ENCODE measurements at places on chromosomes 2 and 18. TPM values are rescaled to one million over a fixed set of nuclear protein-coding genes. Genes with fewer than 3 reads are reported as not detected.
A peak's percentile ranks its signal among the peaks of the same experiment; 100 is the strongest.

The ACMSD gene
- 3.6 TPM for polyA plus RNA-seq

DNA sequence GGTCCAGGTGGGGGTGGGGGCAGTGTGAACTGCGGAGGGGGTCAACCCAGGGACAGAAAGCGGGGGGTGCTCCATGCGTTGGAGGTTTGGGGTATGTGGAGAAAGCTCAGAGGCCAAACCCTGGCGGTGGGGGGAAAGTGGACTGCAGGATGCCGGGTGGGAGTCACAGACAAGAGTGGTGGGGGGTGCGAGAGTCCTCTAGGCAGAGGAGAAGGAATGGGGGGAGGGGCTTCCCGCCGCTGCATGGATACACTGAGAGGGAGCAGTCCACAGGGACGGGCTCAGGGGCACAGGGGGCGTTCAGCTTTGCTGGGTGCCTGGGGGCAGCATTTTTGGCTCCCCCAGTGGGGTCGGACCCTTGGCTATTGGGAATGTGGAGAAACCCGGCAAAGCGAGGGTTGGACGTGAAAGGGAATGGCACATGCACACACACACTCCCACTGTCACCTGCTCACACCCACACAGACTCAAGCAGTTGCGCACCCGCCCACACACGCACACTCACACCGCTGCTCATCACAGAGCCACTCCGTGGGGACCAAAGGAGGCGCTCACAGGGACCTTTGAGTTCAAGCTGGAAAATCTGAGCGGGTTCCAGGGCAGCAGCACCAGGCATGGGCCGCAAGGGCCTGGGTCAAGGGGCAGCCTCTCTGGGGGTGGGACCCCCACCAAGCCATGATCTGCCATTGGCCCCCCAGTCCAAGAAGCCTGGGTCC lies 7.7 kb downstream of the GBX2 start:
- DNase-seq = no peak
- H3K36me3 ChIP-seq = no peaks in the 10 kb centered on the region
- peaks cover 13% of the 10 kb centered on the region for H3K4me1 ChIP-seq

The HOXD8 gene
- polyA plus RNA-seq = not detected

- no peak overlapping the region for H3K27ac ChIP-seq
- H3K4me3 ChIP-seq = no peak overlapping the region
- H3K36me3 ChIP-seq = no peaks in the 10 kb centered on the region
- no peak for DNase-seq
Observed at GRCh38 chr2:4427083-4427482, 723.7 kb downstream of the DCDC2C start.

GRCh38 chr2:71452565-71452964 lies 796 bp upstream of the DYSF start:
- H3K4me1 ChIP-seq = peaks cover 5% of the 10 kb centered on the region
- H3K4me3 ChIP-seq = no peak overlapping the region
- peaks cover 37% of the 10 kb centered on the region for H3K27me3 ChIP-seq

The SLC9A2 gene
- polyA plus RNA-seq = 1.1 TPM

The CD207 gene
- 0.29 TPM for polyA plus RNA-seq

DNA sequence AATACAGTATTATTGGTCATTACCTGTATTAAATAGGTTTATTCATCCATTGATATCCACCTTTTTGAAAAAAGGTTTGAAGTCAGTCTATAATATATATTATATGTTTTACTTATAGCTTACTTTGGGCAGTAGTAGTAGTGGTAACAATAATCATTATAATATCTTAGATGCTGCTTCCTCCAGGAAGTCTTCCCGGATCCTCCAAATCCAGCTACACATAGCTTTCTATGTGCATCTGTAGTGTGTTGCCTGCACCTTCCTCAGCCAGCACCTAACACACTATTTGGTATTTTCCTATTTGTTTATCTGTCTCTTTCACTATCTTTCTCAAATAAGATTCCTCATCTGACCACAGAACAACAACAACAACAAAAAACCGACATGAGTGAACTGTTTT lies 81.0 kb downstream of the PRKCE start:
- peaks cover 5% of the 10 kb centered on the region for H3K27me3 ChIP-seq
- no peak overlapping the region for H3K27ac ChIP-seq
- no peaks in the 10 kb centered on the region for H3K4me1 ChIP-seq

DNA sequence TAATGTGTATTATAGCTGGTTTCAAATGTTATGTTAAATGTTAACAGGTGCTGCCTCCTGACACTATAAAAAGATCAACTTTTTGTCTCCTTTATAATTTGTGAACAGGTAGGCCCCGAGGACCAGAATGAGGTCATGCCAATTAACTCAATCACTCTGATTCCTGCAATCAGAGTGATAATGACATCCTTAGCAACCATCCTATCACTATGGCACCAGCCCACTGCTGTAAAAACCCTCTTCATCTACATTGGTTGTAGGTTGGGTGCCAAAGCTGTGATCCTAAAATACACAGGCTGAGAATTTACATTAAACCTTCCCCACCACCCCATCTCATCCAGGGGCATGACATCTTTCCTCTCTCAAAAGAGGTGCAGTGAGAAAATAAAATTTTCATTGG lies 103.5 kb downstream of the CPO start:
- no peak for DNase-seq
- no peaks in the 10 kb centered on the region for H3K4me1 ChIP-seq
- no peak overlapping the region for H3K27ac ChIP-seq
- H3K4me3 ChIP-seq = no peak overlapping the region

- H3K27ac ChIP-seq = no peak overlapping the region
- no peaks in the 10 kb centered on the region for H3K36me3 ChIP-seq
- H3K4me3 ChIP-seq = no peak overlapping the region
- H3K4me1 ChIP-seq = no peaks in the 10 kb centered on the region
Observed at GRCh38 chr2:189880429-189880828, 96.2 kb downstream of the PMS1 start.

The SLC14A1 gene
- polyA plus RNA-seq = 0.81 TPM

GRCh38 chr18:48621815-48622555 lies 83.2 kb downstream of the CTIF start:
- no peak overlapping the region for H3K4me3 ChIP-seq
- H3K27me3 ChIP-seq = no peaks in the 10 kb centered on the region
- DNase-seq = no peak

- H3K4me1 ChIP-seq = no peaks in the 10 kb centered on the region
- no peak for DNase-seq
- H3K36me3 ChIP-seq = no peaks in the 10 kb centered on the region
- no peak overlapping the region for H3K4me3 ChIP-seq
- no peak overlapping the region for H3K27ac ChIP-seq
Observed at GRCh38 chr2:106117882-106118684, 76.0 kb downstream of the UXS1 start.

DNA sequence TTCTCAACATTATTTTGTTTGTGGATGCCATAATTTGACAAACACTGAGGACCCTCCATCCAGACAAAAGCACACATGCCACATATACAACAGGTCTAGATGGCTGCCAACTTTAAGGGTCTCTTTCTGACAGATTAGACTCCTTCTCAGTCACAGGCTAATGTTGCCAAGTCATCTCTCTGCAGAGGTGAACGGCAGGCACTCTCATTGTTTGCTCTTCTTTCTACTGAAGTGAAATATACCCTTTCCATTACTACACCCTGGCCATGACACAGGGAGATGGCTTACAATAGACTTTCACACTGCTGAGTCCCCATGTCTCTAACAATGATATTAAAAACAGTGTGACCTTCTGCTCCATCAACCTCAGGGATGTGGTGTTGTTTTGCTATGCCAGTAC lies 47.5 kb upstream of the ZNF397 start:
- H3K27ac ChIP-seq = no peak overlapping the region
- no peaks in the 10 kb centered on the region for H3K36me3 ChIP-seq
- no peak for DNase-seq
- H3K4me1 ChIP-seq = peaks cover 8% of the 10 kb centered on the region
- H3K27me3 ChIP-seq = no peaks in the 10 kb centered on the region

GRCh38 chr2:114252713-114253112 lies 189.7 kb upstream of the DPP10 start:
- H3K4me1 ChIP-seq = no peaks in the 10 kb centered on the region
- no peak for DNase-seq
- no peaks in the 10 kb centered on the region for H3K36me3 ChIP-seq
- H3K27me3 ChIP-seq = no peaks in the 10 kb centered on the region
- H3K27ac ChIP-seq = no peak overlapping the region
- no peak overlapping the region for H3K4me3 ChIP-seq

DNA sequence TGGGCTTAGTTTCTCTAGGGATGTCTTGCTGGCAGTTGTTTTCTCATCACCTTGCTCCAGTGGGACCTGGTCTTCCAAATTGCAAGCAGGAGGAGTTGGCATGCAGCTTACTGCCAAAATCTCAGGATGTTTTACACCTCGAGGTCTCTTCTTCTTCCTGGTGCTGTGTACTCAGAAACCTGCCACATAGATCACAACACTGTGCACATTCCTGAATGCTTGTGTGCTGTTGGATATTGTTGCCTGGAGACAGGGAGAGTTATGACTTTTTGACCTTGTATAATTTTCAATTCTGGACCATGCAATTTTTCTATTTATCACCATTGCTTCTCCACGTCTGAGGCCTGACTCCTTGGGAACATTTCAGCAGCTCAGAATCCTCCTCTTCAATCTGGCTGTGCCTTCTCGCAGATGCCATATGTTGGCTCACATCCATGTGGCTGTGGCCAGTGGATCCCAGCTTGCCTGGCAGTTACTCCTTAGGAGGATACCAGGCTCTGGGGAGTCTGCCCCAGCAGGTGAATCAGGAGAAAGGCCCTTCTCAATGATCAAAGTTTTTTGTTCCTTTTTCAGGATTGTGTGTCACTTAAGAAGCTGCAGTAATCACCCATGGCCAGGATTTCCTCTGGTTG lies 489.3 kb downstream of the TSN start:
- DNase-seq = no peak
- H3K4me1 ChIP-seq = no peaks in the 10 kb centered on the region
- H3K27me3 ChIP-seq = no peaks in the 10 kb centered on the region

- no peaks in the 10 kb centered on the region for H3K36me3 ChIP-seq
- H3K27ac ChIP-seq = no peak overlapping the region
- H3K4me1 ChIP-seq = no peaks in the 10 kb centered on the region
Observed at GRCh38 chr2:120596191-120596811, 139.4 kb upstream of the GLI2 start.

The GKN2 gene
- polyA plus RNA-seq = not detected

- no peaks in the 10 kb centered on the region for H3K36me3 ChIP-seq
- H3K4me1 ChIP-seq = no peaks in the 10 kb centered on the region
- DNase-seq = no peak
- H3K27ac ChIP-seq = no peak overlapping the region
- no peak overlapping the region for H3K4me3 ChIP-seq
Observed at GRCh38 chr2:39313575-39313974, 69.8 kb upstream of the CDKL4 start.

DNA sequence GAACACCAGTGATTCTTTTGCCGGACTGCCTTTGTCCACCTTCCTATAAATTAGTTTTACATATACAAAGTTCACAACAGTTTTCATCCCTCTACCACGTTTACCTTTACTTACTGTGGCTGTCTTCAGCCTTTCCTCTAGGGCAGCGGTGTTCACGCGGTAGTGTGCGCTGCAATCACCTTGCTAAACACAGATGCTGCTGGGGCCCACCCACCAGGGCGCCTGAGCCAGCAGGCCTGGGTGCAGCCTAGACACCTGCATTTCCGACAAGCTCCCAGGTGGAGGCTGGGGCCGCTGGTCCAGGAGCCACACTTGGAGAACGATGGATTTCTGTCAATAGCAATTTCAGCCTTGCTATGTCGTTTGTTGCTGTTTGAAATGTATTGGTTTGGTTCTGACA lies 83.1 kb downstream of the NDUFA10 start:
- no peaks in the 10 kb centered on the region for H3K27me3 ChIP-seq
- no peaks in the 10 kb centered on the region for H3K36me3 ChIP-seq
- no peaks in the 10 kb centered on the region for H3K4me1 ChIP-seq

DNA sequence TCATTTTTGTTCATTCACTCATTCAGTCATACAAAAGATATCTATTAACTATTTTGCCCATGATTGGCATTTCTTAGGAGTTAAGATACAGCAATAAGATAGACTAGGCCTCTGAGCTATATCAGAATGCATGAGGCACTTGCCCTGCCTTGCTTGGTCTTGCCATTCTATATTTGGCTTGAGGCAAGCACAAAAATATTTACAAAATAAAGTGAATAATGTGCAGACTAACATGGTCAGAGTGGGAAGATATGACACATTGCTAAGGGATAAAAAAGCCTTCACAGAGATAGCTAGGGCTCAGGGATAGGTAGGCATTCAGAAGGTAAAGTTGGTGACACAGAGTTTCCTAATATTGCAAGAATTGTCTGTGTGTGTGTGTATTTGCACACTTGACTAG lies 75.0 kb upstream of the MMADHC start:
- H3K36me3 ChIP-seq = no peaks in the 10 kb centered on the region
- no peak overlapping the region for H3K4me3 ChIP-seq
- no peaks in the 10 kb centered on the region for H3K27me3 ChIP-seq
- no peaks in the 10 kb centered on the region for H3K4me1 ChIP-seq
- no peak for DNase-seq

GRCh38 chr18:9869715-9870430 lies 15.9 kb upstream of the TXNDC2 start:
- H3K36me3 ChIP-seq = no peaks in the 10 kb centered on the region
- no peaks in the 10 kb centered on the region for H3K27me3 ChIP-seq
- DNase-seq = peak; percentile 70
- H3K27ac ChIP-seq = peak overlapping the region; percentile 75

The IL36A gene
- polyA plus RNA-seq = not detected

The VIL1 gene
- 160 TPM for polyA plus RNA-seq

The MALL gene
- polyA plus RNA-seq = 55.7 TPM

- peak; percentile 65 for DNase-seq
- no peaks in the 10 kb centered on the region for H3K4me1 ChIP-seq
- no peak overlapping the region for H3K4me3 ChIP-seq
Observed at GRCh38 chr18:11553098-11553940, 56.1 kb upstream of the SLC35G4 start.

DNA sequence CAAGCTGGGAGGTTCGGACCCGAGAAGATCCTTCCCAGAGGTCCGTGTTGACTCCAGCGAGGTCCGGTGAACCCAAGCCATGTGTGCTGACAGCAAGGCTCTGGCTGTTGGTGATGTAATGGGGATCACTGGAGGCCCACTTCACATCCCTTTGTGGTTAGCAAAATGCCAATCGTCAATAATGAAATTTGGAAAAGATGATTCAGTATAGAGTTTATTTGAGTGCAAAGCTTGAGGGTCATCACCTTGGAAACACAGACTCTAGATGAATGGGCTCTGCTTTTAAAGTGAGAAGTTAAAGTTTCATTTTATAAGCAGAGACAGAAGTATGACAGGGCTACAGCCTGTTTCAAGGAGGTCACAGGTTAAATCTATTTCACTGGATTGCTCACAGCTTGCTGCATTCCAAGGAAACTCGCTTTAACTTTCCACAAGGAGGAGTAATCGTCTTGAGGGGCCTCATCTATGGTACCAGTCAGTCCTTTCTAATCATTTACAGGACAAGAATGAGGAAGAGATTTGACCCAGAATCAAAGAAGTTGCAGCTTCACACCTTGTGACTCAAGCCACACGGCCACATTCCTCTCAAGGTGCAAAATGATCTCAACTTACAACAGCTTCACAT lies 140.5 kb downstream of the TPO start:
- H3K36me3 ChIP-seq = no peaks in the 10 kb centered on the region
- peaks cover 9% of the 10 kb centered on the region for H3K4me1 ChIP-seq
- no peaks in the 10 kb centered on the region for H3K27me3 ChIP-seq

GRCh38 chr2:132804051-132804450 lies 134.0 kb upstream of the LYPD1 start:
- no peak for DNase-seq
- no peaks in the 10 kb centered on the region for H3K36me3 ChIP-seq
- no peak overlapping the region for H3K27ac ChIP-seq
